Stomach (tissue), 19 donors: ENCODE measurements at places on chromosomes 1 and 21. TPM values are rescaled to one million over a fixed set of nuclear protein-coding genes. Genes with fewer than 3 reads are reported as not detected.

GRCh38 chr1:52140633-52141512 lies 1.0 kb upstream of the ZFYVE9 start:
- no peaks in the 10 kb centered on the region for H3K36me3 ChIP-seq
- DNase-seq: peak; percentile 14
- H3K4me3 ChIP-seq: no peak overlapping the region
- H3K4me1 ChIP-seq: peaks cover 46% of the 10 kb centered on the region

Gene LCE1A
- polyA plus RNA-seq: not detected

GRCh38 chr1:50329332-50329932 lies 93.8 kb downstream of the DMRTA2 start:
- no peaks in the 10 kb centered on the region for H3K36me3 ChIP-seq
- H3K27me3 ChIP-seq: peaks cover 16% of the 10 kb centered on the region
- H3K4me3 ChIP-seq: no peak overlapping the region

- no peaks in the 10 kb centered on the region for H3K36me3 ChIP-seq
- no peak for DNase-seq
- no peaks in the 10 kb centered on the region for H3K4me1 ChIP-seq
- H3K27me3 ChIP-seq: no peaks in the 10 kb centered on the region
Observed at GRCh38 chr1:186958520-186958919, 129.8 kb downstream of the PLA2G4A start.

DNA sequence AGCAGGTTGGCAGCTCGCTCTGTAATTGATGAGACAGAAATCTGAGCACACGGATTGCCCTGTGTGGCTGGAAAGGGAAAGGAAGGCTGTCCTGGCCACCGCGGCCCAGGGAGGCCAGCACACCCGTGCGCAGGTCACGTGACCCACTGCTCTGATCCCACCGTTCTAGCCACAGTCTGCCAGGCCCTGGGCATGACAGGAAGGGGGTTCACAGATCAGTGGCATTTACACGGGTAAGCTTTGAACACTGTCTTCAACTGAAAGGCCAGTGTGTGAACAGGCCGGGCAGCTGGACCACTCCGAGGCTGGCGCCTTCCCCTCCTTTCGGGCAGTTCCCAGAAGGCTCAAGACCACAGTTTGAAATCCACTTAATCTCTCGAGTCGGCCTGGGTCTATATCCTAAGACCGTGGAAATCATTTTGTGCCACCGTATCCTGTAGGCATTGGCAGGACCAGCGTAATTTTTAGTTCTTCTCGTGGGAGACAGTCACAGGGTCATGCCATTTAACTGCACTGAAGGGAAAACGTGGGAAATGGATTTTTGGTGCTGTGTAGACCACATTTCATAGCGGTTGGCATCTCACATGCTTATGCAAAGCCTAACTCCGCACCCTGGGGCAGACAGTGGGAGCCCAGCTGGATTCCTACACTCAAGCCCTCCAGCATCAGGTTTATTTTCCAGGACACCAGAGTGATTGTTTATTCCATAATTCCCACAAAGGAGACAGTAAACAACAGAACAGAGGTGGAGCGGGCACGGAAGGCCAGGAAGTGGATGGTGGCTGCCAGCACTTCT lies 3.1 kb upstream of the ADARB1 start:
- no peak overlapping the region for H3K27ac ChIP-seq
- H3K4me3 ChIP-seq: no peak overlapping the region
- DNase-seq: no peak

GRCh38 chr1:59549066-59549837 lies 252.4 kb downstream of the FGGY start:
- H3K36me3 ChIP-seq: no peaks in the 10 kb centered on the region
- peak overlapping the region; percentile 52 for H3K27ac ChIP-seq
- no peak for DNase-seq
- peaks cover 3% of the 10 kb centered on the region for H3K4me1 ChIP-seq

Gene GOLPH3L
- polyA plus RNA-seq: 18.6 TPM
